ENCODE measurements at places on chromosomes 4 and X.

DNA sequence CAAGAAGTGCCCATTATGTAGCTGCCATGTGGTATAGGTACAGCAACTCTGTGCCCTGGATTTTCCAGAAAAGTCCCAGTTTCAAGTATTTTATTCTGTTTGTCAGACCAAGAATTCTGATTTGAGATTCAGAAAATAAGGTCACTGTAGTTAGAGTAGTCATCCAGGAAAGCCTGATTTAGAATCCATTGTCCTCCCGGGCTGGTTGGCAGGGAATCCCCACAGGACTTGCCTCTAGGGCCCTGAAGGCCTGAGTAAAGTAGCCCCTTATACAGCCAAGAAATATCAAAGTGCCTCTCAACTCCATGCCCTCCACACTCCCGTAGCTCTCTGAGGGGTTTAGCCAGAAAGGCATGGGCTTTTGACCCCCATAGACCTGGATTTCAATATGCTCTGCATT lies 36.3 kb downstream of the RTL5 start:
- no peak for DNase-seq

- no peak for DNase-seq
Observed at GRCh38 chr4:138473339-138473738, 231.2 kb upstream of the SLC7A11 start.

DNA sequence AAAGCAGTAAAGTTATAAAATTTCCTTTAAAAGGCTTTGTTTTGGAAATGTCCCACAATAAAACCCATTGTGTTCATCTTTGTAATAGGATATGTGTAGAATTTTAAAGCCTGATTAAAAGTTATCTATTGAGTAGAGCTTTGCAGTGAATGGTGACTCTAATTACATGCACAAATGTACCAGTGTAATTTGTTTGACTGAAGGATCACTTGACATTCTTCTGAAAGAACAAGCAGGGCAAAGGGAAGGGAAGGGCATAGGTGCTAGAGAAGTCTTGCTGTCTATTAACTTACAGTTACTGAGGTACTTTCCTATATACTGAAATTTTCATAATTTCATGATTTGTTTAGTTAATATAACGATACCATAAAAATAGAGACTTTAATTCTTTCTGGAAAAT lies 70.8 kb downstream of the STIM2 start:
- DNase-seq: no peak

- no peak for DNase-seq
Observed at GRCh38 chr4:166308647-166309046, 435.6 kb downstream of the TLL1 start.

- DNase-seq: no peak
Observed at GRCh38 chrX:1596676-1597344, 5.4 kb downstream of the AKAP17A start.

- DNase-seq: no peak
Observed at GRCh38 chrX:1355131-1356046, 18.8 kb downstream of the IL3RA start.

- no peak for DNase-seq
Observed at GRCh38 chr4:5973486-5974220, 44.6 kb downstream of the C4orf50 start.

DNA sequence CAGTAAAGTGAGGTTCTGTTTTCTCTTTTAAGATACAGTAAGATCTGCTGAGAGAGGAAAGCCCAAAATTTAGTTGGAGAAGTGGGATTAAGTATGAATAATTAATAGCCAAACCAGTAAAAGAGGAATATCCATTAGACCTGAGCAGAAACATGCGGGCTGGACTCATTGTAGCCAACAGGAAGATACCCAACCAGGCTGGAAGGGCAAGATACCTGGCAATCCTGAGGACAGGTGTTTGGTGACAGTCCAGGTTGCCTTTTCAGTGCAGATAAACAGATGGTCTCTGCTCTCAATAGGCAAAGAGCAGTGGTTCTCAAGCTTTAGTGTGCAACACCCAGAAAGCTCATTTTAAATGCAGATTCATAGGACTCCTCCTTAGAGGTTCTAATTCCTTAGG lies 980.8 kb upstream of the GRID2 start:
- no peak for DNase-seq

GRCh38 chr4:76733068-76733771 lies 164.7 kb downstream of the SOWAHB start:
- no peak for DNase-seq

DNA sequence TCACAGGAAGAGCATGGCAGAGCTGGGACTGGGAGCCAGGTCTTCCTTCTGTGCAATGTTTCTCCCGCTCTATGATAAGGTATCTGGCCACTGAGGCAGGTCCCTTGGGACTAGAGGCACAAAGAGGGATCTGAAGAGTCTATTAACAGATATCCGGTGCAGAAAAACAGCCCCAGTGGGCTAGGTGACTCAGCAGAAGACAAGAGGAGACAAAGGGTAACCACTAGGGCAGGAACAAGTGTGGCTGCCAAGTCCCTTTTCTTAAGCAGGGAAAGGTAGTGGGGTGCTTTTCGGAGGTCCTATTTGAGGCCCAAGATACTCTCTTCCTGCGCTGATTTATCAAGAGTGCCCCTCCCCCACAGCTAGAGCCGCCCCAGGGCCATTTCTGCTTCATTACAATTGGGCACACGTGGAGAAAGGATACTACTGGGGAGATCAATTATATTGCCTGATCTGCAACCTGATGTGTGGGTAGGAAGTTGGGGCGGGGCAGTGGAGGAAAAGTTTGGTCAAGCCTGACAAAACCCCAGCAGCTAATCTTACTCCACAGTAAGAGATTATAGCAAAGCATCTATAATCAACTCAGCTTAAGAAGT lies at the start of gene DGAT2L6:
Gene DGAT2L6, plus strand, starts transcription at position 546 of the 596 bp plus-strand sequence. CDS start 100 bp downstream, outside the sequence.
- DNase-seq: no peak

DNA sequence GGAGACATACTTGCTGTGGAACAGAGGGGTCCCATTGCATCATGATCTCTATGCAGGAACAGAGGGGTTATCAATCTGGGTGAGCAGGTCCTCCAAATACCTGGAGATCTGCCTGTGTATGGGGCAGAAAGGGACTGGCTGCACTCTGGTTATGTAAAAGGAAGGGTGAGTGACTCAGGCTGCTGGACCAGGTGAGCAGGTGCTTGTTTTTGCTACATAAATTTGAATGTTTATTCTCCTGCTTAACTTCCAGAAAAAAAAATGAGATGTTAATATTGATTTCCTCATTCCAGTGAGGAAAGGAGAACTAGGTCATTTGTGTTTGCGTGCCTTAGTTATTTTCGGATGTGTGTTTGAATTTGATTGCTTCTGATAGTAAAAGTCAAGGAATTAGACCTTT lies 225.8 kb upstream of the TRAM1L1 start:
- no peak for DNase-seq

DNA sequence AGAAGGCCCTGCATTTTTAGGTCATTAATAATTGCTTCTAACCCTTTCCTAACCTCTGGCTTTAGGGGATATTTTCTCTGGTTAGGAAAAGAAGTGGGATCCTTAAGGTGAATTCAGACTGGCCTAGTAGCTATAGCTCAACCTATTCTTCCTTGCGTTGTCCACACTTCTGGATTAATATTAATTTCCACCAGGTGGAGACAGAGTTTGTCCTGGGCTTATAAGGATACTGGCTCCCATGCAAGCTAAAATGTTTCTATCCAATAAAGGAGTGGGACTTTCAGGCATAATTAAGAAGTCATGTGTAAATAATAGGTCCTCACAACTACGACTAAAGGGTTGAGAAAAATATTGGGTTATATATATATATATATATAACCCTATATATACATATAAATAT lies 860.0 kb upstream of the POU3F4 start:
- DNase-seq: no peak

DNA sequence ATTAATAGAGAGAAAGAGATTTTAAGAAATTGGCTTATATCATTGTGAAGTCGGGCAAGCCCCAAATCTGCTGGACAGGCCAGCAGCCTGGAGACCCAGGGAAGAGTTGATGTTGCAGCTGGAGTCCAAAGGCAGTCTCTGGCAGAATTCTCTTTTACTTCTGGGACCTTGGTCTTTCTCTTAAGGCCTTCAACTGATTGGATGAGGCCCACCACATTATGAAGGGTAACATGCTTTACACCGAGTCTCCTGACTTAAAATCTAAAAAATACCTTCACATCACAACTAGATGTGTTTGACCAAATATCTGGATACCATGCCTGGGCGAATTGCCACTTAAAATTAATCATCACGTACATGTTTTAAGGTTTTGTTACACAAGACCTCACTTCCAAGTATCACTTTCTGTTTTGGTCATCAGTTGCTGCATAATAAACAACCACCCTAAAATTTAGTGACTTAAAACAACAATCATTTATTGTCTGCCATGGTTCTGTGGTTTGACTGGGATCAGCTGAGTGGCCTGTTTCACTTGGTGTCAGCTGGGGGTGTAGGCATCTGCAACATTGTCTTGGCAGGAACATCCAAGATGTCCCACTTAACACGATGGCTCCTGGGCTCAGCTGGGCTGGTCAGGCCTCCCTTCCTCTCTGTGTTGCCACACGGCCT lies 3.4 kb downstream of the CD38 start:
- no peak for DNase-seq

GRCh38 chr4:169773889-169774288 lies 16.1 kb upstream of the HPF1 start:
- DNase-seq: no peak

DNA sequence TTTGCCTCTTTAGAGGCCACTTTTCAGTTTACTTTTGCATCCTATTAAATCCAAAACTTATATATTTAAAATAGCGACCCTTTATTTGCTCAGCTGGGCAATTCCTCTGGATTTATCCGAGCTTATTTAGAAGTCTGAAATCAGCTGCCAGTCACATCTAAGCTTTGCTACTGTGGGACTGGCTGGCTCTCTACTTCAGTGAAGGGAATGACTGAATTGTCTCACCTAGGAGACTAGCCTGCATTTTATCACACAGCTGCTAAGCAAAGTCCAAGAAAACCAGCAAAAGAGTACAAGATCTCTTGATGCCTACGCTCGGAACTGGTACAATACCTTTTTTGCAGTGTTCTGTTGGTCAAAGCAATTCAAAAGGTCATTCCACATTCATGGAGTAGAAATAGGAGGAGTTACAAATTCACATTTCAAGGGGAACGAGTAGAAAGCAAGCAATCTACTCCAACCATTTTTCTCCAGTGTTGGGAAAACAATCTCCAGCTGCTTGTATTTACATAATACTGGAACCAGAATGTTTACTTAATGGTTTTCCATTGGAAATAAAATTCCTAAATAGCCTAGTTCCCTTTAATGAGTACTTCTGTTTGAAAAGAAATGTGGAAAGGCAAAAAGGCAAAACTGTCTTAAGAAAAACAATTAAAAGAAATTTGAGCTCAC lies 160.2 kb downstream of the MAGEB5 start:
- no peak for DNase-seq

- no peak for DNase-seq
Observed at GRCh38 chr4:173171098-173171497, 2.5 kb downstream of the GALNT7 start.

GRCh38 chrX:45306794-45307193 lies 106.1 kb upstream of the DIPK2B start:
- no peak for DNase-seq

DNA sequence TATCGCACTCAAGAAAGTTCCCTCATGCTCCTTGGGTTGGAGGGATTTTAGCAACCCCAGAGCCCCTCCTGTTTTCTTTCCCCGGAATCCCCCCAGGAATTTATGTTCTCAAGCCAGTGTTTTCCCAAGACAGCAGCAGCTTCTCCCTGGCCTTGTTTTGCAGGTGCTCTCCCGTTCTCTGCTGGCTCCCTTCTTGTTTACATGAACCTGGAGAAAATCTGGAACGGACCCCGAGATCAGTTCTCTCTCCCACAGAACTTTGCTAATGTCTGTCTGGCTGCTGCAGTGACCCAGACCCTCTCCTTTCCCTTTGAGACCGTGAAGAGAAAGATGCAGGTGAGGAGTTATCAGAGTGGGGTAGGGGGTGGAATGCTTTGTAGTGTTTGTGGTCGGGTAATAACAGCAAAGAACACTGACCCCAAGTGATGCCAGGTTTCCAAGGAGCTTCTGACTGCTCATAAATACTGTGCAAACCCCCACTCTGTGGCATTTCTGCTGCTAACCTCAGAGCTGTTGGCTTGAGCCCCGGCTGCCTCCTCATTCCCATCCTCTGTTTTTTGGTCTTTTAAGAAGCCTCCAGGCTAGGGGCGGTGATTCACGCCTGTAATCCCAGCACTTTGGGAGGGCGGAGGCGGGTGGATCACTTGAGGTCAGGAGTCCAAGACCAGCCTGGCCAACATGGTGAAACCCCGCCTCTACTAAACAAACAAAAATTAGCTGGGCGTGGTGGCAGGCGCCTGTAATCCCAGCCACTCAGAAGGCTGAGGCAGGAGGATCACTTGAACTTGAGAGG lies 11.1 kb downstream of the SLC25A43 start:
- DNase-seq: no peak

- no peak for DNase-seq
Observed at GRCh38 chr4:1211371-1211770, 37.6 kb downstream of the CTBP1 start.

- DNase-seq: peak; percentile 24
Observed at GRCh38 chr4:123443401-123444289, 47.0 kb downstream of the SPRY1 start.

DNA sequence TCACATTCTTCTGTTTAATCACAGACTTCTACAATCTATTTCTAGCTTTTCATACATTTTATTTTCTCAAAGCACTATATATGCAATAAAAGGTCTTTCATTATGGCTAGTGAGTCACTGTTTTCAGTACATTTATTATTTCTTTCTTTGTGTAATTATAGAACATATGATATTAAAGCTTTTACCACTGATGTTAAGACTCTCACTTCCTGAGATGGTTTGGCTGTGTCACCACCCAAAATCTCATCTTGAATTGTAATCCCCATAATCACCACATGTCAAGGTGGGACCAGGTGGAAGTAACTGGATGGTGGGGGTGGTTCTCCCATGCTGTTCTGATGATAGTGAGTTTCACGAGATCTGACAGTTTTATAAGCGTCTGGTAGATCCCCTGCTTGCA lies 41.9 kb downstream of the UBA6 start:
- DNase-seq: no peak

DNA sequence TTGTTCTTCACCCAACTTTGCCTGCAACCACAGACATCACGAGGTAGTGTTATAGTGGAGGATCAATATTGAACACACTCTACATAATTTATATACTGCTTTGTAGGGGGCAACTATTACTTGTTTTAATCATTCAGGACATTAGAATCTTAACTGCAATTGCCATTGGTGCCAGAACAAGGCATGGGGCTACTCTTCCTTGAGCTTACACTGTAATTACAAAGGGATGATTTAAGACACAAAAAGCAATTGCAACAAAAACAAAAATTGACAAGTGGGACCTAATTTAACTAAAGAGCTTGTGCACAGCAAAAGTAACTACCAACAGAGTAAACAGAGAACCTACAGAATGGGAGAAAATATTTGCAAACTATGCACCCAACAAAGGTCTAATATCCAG lies 24.0 kb upstream of the DDX53 start:
- DNase-seq: no peak

- no peak for DNase-seq
Observed at GRCh38 chr4:42683393-42683792, 26.5 kb upstream of the ATP8A1 start.

GRCh38 chr4:39562792-39563191 lies 35.6 kb upstream of the UGDH start:
- DNase-seq: no peak

- DNase-seq: no peak
Observed at GRCh38 chrX:111695297-111695880, 14.4 kb downstream of the ALG13 start.

GRCh38 chr4:145719752-145720624 lies 40.0 kb downstream of the C4orf51 start:
- peak; percentile 8 for DNase-seq

- no peak for DNase-seq
Observed at GRCh38 chr4:183826461-183826860, 78.6 kb upstream of the STOX2 start.

GRCh38 chr4:96429657-96430056 lies 589.8 kb downstream of the PDHA2 start:
- no peak for DNase-seq

Data from CD4-positive, alpha-beta T cell treated with Interleukin-6 for 4 hours (primary cell).